IPS-NIHi11 (cell line): ENCODE measurements at places on chromosomes 4 and X.
A peak's percentile ranks its signal among the peaks of the same experiment; 100 is the strongest.

DNA sequence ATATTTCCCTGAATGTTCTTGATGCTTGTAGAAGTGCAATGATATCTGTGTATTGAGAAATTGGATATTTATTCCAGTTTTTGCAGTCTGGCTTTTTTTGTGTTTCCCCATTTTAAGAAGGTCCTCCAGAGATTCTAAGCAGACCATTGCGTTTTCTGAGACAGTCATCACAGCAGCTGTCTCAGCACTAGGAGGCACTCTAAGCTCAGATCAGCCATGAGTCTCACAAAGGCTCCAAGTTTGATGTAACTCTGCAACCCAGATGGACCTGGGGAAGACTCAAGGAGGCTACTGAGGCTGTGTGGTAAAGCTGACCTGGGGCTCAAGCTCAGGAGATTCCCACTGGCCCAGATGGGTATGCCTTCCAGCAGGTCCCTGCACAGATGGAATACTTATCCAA, 89.3 kb upstream of the CYLC1 start:
- peak; percentile 9 for DNase-seq

- DNase-seq = no peak
These were observed 38.7 kb upstream of the NDST4 start for GRCh38 chr4:115152081-115152480.

DNA sequence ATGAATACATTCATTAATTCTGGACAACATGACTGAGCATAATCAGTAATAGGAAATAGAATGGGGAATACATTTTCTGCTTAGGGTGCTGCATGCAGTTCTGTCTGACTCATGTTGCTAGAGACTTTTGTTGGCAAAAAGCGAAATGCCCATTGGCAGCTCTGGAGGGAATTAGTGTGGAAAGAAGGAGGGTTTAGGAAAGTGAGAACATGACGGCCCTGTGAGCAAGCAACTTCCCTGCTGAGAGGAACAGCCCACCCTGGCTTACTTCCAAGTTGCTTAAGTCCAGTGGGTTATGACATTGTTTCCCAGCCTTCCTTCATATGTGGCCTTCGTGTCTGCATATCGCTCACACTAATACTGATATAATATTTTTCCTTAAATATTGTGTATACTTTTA, 13.8 kb downstream of the MAD2L1 start:
- peak; percentile 49 for DNase-seq

- DNase-seq = no peak
These were observed 50.5 kb upstream of the OGT start for GRCh38 chrX:71482228-71482958.

- peak; percentile 43 for DNase-seq
These were observed 4.7 kb downstream of the RASGEF1B start for GRCh38 chr4:81466841-81467671.

DNA sequence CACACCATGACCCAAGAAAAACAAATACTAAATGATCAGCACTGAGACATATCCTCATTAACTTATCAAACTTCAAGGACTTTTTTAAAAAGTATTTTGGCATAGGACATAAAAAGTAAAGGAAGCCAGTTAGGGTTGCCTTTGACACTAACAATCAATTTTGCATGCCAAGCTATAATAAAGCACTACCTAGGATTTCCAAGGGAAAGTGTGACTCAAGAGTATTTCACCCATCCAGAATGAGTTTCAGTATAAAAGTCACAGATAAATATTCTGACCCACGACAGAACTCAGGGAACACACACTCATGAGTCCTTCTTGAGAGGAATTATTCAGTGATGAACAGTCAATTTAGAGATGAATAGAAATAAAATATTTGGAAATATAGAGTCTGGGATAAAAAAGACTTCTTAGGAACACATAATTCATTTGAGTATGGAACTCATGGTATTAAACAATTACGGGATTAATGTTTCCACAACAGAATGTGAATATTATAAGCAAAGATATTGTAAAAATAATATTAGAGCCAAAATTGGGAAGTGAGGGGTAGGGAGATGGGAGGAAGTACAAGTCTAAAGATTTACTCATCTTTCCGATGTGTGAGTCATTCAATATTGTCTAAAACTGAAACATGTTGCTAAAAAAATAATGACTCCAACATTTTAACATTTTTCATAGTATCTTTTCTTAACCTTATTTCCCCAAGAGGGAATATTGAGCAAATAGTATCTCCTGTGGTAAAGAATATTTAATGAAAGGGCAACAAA, 143.5 kb upstream of the LNX1 start:
- DNase-seq = no peak

GRCh38 chr4:98430708-98431403, 169.7 kb downstream of the RAP1GDS1 start:
- DNase-seq = no peak

DNA sequence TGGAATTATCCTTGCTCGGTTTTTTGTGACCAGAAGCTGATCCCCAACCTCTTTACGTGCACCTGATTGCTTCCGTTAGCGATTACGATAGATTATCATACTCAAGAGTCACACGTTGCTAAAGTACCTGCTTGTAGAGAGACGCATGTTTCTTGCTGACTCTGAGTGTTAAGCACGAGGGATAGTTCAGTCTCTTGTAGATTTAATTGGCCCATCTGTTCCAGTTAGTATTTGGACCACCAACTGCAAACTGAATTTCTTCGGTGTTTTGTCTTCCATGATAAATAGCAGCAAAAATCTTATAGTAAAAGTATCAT, 516 bp upstream of the COX18 start:
- DNase-seq = no peak

- no peak for DNase-seq
These were observed 45.7 kb downstream of the SYTL5 start for GRCh38 chrX:38052096-38052495.

DNA sequence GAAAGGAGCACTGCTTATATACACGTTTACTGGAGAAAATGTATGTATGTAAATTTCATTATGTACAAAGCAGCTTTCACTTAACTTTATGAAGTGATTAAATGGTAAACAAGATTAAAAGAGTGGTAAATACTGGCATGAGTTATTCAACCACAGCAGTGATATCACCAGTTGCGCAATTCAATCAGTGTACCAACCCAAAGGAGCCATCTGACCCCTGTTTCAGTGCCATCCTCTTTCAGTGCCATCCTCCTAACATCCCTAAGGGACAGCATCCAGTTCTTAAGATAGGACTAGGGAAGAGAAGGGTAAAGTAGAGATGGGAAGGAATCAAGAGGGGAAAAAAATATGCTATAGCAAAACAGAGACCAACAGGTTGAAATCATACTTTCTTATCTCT, 16.2 kb downstream of the HPF1 start:
- no peak for DNase-seq

DNA sequence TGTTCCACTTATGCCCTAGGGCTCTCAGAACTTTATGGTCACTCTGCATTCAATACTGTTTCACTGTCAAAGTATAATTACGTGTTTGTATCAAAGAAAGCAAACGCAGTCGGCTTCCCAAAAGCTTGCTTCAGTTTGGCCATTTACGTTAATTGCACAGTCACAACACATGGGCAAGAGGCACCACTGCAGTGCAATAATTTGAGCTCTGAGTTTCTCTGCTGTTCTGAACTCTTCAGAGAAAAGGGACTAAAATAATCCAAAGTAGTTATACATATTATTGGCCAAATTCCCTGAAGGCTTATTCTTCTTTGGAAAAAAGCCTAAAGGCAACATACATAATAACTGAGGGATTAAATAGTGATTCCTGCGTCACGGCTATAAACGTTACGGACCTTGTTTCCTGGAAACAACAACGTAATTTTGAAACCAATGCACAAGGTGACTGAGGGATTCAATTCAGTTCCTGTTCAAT, 51.3 kb downstream of the RNF150 start:
- DNase-seq = no peak

- no peak for DNase-seq
These were observed 121.8 kb upstream of the ADAMTS3 start for GRCh38 chr4:72690771-72691170.

DNA sequence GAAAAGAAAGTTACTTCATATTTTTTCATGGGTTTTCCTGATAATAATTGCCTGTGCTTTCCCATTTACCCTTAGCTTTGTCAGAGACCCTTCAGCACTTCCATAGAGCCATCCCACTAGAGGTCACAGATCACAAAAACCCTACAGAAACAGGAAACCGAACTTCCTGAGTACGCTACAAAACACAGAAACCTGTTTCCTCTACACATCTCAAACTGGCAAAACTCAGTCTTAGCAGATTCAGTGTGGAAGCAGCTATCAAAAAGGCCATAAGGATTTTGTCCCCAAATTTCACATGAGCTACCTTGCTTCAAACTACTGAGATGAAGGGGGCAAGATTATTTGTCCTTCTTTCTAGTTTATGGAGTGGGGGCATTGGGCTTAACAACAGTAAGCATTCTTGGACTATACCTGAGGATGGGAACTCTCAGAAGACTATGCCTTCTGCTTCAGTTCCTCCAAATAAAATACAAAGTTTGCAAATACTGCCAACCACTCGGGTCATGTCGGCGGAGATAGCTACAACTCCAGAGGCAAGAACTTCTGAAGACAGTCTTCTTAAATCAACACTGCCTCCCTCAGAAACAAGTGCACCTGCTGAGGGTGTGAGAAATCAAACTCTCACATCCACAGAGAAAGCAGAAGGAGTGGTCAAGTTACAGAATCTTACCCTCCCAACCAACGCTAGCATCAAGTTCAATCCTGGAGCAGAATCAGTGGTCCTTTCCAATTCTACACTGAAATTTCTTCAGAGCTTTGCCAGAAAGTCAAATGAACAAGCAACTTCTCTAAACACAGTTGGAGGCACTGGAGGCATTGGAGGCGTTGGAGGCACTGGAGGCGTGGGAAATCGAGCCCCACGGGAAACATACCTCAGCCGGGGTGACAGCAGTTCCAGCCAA, at the start of gene MMRN1:
Gene MMRN1 (plus strand): TSS at position 206 of the 902 bp plus-strand sequence. CDS start 118 bp downstream, at position 324.
- DNase-seq = no peak

DNA sequence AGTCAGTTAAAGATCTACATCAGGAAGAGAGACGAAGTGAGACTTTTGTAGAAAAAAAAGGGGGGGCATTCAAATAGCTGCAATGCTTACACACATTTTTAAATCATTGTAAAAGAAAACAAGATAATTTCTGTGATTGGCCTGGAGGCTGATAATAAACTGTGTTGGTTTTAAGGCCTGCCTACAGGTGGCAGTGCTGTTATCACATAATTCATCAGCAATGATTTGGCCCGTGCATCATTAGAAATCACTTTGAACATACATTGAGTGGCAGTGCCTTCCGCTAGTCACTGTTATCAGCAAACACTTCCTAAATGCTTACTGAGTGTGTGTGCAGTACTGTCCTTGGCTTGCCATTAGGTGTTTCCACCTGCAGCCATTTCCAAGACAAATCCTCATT, 831.9 kb downstream of the TRIML1 start:
- peak; percentile 36 for DNase-seq

DNA sequence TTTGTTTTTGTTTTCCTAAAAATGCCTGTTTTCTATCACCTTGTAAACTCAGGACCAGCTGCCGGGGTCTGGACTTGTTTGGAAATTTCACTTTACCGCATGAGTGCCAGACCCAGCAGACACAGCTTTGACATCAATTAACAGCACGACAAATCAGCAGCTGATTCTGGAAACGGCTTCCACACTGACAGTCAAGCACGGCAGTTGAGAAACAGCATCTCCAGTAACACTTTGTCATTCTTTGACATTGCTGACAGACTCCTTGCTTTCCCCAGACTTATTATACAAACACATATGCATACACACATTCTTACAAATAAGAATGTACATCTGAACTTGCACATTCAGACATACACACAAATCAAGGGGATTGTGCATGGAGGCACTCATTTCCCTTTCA, 1017.6 kb upstream of the HS3ST1 start:
- no peak for DNase-seq
